Activated naive CD8-positive, alpha-beta T cell treated with anti-CD3 and anti-CD28 coated beads, Interleukin-2, amount 10 ng/mL, durations not matched to agents 7 days and 5 days (primary cell): ENCODE measurements at places on chromosomes 3 and 15.

GRCh38 chr15:42502477-42502876, 7.0 kb downstream of the SNAP23 start:
- no peak for DNase-seq

- no peak for DNase-seq
Observed at GRCh38 chr15:49870472-49870871, 248.6 kb downstream of the ATP8B4 start.

- no peak for DNase-seq
Observed at GRCh38 chr3:121152573-121152972, 244.6 kb downstream of the STXBP5L start.

DNA sequence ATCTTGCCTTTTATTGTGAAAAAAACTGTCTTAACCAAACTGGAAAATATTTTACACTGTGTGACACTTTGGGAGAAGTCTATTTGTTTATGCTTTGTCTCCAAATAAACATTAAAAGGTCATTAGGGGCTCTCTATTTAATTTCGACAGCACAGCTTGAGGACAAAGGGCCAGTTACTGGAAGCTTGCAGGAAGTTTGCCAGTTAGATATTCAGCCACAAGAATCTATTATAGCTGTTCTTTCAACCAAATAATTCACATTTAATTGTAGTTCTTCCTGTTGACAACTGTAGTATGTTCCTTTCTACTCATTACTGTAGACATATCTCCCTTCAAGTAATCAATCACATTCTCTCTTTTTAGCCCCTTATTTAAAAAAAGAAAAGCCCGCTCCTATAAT, 6.1 kb downstream of the CP start:
- no peak for DNase-seq
